AG04450 (cell line): ENCODE measurements at places on chromosomes 1 and 21.

DNA sequence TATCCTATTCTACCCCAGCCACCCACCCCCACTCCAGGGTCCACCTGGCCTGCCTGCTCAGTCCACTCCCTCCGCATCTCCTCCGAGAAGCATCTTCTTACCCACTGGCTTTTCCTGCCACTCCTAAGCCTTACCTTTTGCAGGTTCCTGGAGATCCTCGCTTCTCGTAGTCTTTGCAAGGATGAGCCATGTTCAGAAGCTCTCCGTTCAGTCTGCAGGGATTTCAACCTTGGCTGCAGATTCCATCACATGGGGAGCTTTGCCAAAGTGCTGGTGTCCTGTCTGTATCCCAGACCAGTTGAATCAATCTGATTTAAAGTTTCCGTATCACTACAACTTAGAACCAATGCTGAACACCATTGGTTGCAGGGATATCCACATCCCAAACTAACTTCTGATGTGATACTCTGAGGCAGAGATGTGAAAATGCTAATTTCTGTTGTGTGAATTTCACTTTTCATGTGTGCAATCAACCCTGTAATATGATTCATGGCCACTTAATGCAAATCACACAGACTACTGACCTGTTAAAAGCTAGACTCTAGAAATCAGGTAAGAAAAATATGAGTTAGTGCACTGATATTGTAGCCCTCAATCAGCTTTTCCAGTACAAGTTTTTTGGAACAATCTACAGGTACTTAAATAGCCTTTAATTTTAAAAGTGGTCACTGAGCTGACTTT lies 61.9 kb downstream of the CAPN2 start:
- no peak for DNase-seq

GRCh38 chr1:69109277-69109676 lies 458.4 kb upstream of the LRRC7 start:
- no peak for DNase-seq

- DNase-seq, result no peak
Measured at GRCh38 chr1:240151136-240151735, 59.6 kb downstream of the FMN2 start.

DNA sequence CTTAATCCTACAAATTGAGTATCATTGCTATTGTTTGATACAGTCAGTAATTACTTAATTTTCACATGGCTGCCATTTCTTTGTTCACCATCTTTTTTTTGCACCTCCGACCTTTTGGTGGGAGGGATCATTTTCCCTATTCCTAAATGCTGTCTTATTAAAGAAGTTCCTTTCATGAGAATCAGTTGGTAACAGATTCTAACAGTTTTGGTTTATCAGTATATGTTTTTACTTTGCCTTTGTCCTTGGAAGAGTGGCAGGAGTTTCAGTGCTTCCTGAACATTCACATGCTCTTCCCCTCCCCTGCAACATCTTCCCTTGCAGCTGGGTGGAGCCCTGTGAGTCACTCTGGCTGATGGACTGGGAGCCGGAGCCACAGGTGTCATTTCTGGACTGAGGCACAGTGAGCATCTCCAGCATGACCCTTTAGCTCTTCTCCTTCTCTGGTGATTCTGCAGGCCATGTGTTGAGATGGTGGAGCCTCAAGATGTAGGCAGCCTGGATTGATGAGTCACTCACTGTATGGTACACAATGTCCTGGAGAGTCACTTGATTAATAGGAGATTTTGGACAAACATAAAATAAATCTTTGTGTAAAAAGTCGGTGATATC lies 217.7 kb downstream of the URB2 start:
- no peak for DNase-seq

DNA sequence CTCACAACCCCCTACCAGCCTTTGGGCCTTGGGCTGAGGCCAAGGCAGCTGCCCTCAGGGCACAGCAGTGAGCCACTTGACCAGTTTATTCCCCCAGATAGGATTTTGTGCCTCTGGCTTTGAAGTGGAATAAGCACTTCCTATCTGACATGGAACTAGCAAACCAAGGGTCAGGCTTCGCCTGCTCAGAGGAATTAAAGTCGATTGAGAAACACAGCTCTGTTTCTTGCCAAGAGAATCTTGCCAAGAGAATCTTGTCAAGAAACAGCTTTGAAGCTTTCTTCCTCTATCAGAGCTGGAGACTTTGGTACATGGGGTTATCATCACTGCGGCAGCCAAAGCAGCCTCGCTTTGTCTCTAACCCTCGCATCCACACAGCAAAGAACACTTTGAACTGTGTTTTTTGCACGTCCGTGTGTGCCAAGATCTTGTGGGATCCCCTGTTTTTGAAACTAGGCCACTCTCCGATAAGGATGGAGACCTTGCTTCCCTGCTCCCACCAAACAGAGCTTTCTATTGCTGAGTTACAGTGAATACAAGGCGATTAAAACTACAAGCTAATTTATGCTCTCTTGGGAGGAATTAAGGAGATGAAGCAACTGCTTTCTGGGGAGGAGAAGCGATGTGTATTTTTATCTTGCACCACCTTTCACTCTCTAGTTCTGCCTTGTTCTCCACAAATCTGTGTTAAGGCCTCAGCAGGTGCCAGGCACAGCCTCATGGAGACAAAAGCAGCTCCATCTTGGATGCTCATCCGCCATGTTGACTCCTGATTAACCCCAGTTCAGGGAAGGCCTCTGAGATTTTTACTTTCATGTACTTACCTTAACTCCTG lies 67.3 kb downstream of the RHOU start:
- DNase-seq, result no peak

DNA sequence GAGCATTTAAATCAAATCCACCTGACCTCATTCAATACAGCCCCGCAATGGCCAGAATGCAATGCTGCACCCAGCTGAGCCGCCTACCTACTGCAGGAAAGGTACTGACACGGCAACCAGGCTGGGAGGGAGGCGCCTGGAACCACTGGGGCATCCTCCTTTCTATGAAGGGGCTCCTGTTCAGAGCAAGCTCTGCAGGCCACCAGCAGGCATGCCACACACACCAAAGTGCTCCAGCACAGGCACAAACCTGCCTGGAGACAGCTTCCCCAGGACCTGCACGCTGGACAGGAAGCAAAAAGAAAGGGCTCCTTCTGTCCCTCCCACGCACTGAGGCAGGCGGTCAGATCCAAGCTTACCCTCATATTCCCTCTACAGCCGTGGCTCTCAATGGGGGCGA lies 21.2 kb downstream of the CTNNBIP1 start:
- DNase-seq, result no peak

- no peak for DNase-seq
Measured at GRCh38 chr1:206035027-206035426, 11.3 kb upstream of the CTSE start.

DNA sequence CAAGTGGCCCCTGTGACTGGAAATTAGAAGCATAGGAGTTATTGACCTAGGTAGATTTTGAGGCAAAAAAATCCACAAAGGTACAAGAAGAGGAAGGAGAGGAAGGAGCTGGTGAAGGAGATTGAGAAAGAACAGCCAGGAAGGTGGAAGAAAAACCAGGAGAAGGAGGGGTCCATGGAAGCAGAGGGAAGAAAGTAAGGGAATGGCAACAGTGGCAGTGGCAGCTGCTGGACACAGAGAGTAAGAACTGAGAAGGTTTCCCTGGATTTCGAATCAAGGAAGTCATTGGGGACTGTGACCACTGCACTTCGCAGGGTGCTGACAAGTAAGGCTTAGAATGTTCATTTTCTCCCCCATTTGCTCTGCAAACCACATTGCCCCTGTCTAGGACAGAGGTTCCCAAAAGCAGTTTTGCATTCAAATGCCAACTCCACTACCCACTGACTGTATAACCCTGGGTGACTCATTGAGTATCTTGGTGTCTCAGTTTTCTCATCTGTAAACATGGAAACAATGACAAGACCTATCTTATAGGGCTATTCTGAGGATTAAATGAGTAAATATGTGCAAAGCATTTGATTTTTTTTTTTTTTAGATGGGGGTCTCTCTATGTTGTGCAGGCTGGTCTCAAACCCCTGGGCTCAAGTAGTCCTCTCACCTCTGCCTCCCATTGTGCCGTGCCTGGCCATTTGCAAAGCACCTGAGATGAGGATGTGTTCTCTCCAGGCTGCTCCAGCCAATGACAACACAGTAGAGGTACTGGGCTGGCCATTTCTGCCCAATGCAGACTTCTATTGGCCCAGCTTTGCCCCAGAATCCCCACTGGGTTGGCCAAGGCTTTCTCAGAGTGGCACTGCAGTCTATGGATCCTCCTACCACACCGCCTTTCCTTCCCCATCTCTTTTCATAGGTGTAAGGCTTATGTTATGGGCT lies 9.3 kb upstream of the CAPN2 start:
- DNase-seq, result no peak

GRCh38 chr1:39933956-39934941 lies 20.7 kb upstream of the MFSD2A start:
- peak; percentile 75 for DNase-seq

DNA sequence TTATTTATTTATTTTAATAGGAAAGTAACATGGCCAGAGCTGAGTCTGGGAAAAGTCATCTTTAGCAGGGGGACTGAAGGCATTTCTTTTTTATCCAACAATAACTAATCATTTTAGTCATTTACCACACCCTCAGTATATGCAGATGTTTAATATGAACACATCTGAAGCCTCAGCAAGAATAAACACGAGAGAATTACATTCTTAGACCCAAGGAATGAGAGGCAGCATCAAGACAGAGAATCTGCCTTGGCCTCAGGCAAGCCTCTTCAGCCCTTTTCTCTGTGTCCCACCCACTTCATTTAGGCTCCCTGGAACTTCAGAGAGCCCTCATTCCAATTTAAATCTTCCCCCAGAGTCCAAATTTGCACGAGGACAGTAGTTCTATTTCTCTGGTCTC lies 17.0 kb upstream of the IGSF3 start:
- DNase-seq, result no peak

DNA sequence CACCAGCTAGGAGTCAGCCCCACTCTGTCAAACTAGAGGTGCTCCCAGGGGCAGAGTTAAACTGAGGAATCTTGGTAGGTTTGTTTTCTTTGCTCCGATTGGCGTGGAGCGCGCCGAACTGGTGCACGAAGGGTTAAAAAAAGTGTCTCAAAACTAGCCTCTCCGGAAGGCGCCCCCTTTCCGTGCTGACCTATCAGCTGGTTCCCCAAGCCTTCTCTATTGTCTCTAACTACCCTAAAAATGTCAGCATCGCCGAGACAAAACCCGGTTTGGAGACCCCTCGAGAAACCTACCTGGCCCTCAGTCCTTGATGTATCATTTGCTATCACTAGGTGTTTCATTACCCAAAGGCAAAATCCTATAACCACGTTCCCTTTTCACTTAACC lies 2.2 kb downstream of the TGFB2 start:
- DNase-seq, result no peak

- DNase-seq, result no peak
Measured at GRCh38 chr21:34992736-34993398, 56.2 kb downstream of the RUNX1 start.
